ENCODE measurements at places on chromosomes 5 and 9.
A peak's percentile ranks its signal among the peaks of the same experiment; 100 is the strongest.

DNA sequence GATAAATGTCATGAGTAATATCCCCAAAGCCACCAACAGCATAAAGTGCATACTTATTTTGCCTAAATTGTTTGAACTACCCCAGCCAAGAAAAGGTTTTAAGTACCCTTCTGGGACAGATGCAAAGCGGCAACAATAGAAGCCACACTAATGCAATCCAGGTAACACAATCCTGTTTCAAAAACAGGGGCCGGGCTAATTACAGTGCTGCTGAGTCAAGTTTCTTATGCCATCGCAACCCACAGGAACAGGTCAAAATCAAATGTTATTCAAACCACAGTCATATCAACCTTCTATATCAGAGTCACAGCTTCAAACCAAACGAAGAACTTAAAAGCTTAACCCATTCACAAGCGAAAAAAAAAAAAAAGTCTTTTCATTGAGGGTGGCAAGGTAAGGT, 28.3 kb downstream of the EBF1 start:
- no peak for DNase-seq

DNA sequence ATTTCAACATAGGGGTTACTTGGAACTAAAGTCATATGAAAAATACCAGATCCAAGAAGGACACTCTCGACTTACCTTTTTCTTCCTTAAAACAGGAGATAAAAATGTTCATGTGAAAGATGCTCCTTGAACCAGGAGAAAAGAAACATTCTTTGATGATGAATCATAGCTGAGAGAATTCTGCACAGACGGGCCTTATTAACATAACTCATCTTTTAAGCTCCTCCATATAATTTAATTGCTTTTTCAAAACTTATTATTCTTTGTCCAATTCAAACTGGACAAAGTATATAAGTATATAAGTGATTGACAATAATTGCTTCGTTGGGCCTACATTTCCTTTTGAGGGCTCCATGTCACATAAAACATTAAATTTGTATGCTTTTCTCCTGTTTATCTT, 945.2 kb upstream of the C9orf72 start:
- no peak for DNase-seq

DNA sequence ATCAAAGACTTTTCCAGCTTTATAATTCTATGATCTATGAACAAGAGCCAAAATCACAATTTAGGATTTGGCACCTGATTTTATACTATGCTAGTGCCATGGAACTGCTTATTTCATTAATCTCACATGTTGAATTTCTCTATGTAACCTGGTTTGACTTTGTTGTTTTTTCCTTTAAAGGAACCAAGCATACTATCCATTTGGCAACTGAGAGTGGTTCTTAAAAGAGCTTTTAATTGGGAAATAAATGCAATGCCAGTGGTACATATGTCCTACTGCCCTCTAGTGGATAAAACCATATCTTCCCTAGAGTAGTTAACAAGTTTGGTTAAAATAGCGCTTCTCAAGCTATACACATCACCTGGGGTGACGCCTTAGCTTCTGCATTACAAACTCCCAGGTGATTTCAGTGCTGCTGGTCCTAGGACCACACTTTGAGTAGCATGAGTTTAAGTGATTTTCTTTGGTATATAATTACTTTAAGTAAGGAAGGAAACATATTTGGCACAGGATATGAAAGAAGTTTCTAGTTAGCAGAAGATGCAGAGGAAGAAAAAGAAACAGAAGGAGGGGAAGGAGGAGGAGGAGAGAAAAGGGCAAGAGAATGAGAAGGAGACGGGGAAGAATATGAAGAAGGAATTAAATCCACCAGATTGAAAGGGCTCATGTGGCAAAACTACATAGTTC, 56.8 kb downstream of the FGF10 start:
- DNase-seq = peak; percentile 46

DNA sequence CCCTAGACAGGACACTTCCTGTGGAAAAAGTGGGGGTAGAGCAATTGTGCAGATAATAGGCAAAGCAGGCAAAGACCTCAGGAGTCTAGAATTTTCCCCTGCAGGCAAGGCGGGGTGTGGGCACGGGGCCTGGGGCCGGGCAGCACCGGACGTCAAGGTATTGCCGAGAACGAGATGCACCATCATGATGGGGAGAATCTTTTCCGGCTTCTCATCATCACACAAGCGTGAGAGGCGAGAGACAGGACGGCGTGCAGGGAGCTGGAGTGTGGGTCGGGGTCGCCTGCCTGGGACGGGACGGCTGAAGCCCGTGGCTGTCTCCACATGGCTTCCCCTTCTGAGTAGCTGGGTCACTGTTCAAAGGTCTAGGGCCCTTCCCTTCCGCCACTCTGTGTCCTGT, 44.5 kb downstream of the OLFM1 start:
- DNase-seq = no peak

- peak; percentile 18 for DNase-seq
These were observed 10.6 kb downstream of the GRIN3A start for GRCh38 chr9:101727612-101728524.

DNA sequence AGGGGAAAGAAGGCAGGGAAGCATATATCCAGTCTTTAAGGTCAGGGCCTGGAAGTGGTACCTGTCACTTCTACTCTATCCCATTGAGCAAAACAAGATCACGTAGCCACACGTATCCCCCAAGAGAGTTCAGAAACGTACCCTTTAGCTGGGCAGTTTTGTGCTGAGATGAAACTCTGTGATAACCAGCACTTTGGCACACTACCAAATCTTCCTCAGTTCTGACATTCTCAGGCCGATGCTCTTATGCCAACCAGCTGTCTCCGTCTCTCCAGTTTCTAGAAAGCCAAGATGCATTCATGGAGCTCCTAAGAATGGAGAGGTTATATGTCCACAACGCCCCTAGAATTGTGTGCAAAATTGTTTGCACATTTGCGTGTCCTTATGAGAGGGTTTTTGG, 176.6 kb upstream of the MSX2 start:
- no peak for DNase-seq

- DNase-seq = no peak
These were observed 8.0 kb downstream of the TCF7 start for GRCh38 chr5:134122530-134122929.

- no peak for DNase-seq
These were observed 848.8 kb upstream of the DMAC1 start for GRCh38 chr9:8648271-8648845.

DNA sequence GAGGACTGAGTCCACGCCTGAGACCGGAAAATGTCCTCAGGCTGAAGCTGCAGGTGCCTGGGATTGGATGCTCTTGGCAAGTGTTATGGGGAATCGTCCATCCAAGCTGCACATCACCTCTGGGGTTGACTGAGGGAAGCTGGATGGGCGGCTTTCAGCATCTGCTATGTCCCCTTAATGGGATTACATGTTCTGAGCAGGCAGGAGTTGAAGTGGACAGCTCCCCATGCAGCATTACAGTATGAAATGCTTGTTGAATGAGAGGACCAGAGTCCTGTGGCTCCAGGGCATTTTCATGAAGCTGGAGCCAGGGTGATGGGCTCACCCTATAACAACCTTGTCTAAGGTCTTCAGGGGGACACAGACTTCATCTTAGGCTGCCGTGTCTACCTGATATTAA, 270.9 kb downstream of the HSPA4 start:
- no peak for DNase-seq

- no peak for DNase-seq
These were observed 25.8 kb upstream of the SYNPO start for GRCh38 chr5:150614661-150615060.

- no peak for DNase-seq
These were observed 353.3 kb downstream of the GADD45G start for GRCh38 chr9:89958086-89958485.

- no peak for DNase-seq
These were observed 94.7 kb downstream of the NLN start for GRCh38 chr5:65816729-65817128.

DNA sequence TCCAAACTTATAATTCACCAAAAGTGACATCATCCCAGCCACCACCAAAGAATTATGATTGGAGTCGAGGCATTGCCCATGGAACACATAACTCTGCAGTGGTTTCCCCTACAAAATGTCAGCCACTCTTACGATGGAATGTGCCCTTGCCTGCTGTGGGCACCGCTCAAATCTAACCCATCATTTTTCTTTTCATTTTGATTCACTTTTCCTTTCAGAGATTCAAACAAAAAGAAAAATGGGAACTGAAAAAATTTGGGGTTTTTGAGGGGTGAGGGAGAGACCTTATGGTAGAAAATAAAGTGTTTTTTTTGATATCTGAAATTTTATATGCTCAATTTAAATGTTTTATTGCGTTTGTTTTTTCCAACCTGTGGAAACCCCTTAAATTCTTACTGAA, 28.1 kb downstream of the SMARCA2 start:
- DNase-seq = no peak

- no peak for DNase-seq
These were observed 56.2 kb upstream of the ABCA1 start for GRCh38 chr9:104984121-104984520.

DNA sequence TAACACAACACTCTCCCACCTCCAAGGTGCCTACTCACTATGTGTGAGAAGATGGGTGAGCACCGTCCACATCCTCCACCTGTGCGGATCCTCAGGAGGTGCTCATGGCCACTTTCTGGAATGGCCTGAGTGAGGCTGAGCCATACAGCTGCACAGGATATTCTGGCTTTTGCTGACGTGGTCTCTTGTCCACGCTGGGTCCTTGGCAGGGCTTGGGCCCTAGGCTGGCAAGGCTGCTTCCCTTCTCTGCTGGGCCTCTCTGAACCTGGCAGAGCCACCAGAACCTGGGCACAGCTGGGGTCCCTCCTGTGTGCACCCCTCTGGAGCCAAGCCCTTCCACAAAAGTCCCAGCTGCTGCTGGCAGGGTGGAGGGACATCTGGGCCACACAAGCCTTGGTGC, 56.4 kb upstream of the IER5L start:
- DNase-seq = no peak

DNA sequence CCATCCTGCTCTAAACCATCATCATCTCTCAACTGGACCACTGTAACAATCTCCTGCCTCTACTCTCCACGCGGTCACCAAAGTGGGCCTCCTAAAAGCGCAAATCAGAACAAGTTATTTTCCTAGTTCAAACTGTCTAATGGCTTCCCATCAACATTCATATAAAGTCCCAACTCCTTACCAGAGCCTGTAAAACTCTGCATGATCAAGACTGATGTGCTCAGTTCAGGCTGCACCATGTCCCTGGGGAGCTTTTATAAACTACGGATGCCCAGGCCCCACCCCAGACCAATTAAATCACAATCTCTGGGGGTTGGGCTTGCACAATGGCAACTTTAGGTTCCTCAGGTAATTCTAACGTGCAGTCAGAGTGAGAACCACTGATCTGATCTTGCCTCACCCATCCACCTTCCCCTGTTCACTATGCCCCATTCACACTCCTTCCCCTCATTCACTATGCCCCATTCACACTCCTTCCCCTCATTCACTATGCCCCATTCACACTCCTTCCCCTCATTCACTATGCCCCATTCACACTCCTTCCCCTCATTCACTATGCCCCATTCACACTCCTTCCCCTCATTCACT, 129.2 kb downstream of the DCP2 start:
- DNase-seq = no peak

- no peak for DNase-seq
These were observed 92.9 kb downstream of the PALM2AKAP2 start for GRCh38 chr9:109872901-109873300.

- DNase-seq = no peak
These were observed 127.9 kb upstream of the SLC30A5 start for GRCh38 chr5:68965926-68966325.

DNA sequence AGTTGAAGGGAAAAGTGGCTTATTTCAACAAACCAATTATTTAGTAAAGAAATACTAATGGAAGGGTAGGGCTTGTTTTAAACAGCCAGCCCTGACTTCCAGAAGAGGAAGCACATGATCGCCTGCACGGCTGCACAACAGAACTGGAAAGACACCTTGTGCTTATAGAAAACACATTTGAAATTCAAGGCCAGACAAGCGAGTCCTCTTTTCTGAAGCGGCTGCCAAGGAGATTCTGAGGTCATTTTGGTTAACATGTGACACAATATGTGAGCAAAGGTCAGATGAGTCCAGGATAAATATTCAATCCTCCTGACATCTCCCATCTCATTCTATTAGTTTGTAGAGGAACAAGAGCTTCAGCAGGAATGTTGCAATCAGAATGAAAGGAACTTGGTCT, 461.4 kb upstream of the ST8SIA4 start:
- DNase-seq = no peak

- DNase-seq = peak; percentile 55
These were observed 5.9 kb upstream of the FOXD1 start for GRCh38 chr5:73454379-73455036.

GRCh38 chr5:174231956-174232487, 186.5 kb downstream of the NSG2 start:
- DNase-seq = no peak

Measured in iris pigment epithelial cell (primary cell).